ENCODE measurements at places on chromosomes 7 and 10. TPM values are rescaled to one million over a fixed set of nuclear protein-coding genes. Genes with fewer than 3 reads are reported as not detected.

PNLIPRP2 gene
- not detected for total RNA-seq

EVX1 gene
- total RNA-seq = not detected

KLF6 gene
- total RNA-seq = 52.1 TPM

ZNF365 gene
- total RNA-seq = 9.1 TPM

HOXA6 gene
- total RNA-seq = 5.0 TPM

ADAMTS14 gene
- total RNA-seq = 2.9 TPM

CREM gene
- 19.7 TPM for total RNA-seq

STN1 gene
- 20.6 TPM for total RNA-seq

SH2B2 gene
- 2.1 TPM for total RNA-seq

GCK gene
- total RNA-seq = not detected

HEPACAM2 gene
- total RNA-seq = under 0.01 TPM

SLC26A3 gene
- not detected for total RNA-seq

IDI2 gene
- total RNA-seq = not detected

RAB19 gene
- not detected for total RNA-seq

MYO1G gene
- total RNA-seq = 0.29 TPM

ATOH7 gene
- not detected for total RNA-seq

OPN4 gene
- total RNA-seq = not detected

AOAH gene
- total RNA-seq = not detected

HMX2 gene
- not detected for total RNA-seq

CCDC172 gene
- total RNA-seq = not detected

SLC18A3 gene
- not detected for total RNA-seq

PSD gene
- total RNA-seq = 0.72 TPM

CRPPA gene
- total RNA-seq = 2.4 TPM

INHBA gene
- 97.8 TPM for total RNA-seq

TMEM270 gene
- total RNA-seq = not detected

KEL gene
- not detected for total RNA-seq
